ENCODE measurements at places on chromosomes 6 and 20.

DNA sequence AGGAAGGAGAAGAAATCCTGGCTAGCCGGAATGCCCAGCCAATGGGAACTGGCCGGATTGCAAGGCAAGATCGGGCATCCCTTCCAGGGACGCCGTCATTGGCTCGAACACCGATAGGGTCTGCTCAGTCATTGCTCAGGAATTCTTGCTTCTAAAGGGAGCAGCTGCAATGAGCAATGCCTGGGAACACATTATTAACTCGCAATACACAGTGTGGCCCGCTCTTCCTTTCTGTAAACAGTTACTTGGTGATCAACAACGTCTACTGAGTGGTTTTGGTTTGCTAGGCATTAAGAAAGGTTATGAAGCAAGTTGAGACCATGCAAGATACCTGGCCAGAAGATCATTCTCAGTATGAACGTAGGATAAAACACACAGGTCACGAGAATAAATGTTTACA, 165.4 kb upstream of the CITED2 start:
- no peak for DNase-seq

DNA sequence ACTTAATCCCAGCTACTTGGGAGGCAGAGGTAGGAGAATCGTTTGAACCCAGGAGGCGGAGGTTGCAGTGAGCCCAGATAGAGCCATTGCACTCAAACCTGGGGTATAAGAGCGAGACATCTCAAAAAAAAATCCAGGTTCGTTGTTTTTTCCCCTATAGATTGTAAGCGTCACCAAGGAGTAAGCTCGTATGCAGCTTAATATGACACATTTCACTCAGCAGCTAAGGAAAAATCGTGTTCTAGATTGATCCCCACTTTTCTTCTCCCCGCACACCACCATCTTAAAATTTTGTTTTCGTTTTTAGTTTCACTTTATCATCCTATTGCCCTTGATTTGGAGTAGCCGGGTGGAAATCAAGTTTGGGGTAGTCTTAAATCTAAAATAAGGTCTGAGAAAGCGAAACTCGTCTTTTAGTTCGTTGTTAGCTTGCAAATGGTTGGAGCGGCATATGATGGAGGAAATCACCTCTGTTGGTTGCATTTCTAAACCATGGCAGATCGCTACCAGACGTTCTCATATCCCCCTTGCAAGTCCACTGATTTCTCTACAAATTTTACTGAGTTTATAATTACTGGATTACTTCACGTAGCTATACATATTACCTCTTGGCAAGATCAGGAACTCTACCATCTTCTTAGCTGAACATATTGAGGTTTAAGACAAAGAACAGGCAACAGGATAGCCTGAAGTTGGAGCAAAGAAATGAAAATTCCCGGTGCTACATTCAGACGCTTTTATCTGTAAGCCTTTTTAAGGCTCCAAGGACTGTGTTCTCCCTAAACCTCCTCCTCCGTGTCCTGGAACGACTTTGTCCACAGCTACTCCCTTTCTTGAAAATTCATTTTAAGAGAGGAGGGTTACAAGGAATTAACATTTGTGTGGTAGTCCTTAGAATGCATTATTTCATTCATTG, 91.1 kb upstream of the BTN3A2 start:
- no peak for DNase-seq

DNA sequence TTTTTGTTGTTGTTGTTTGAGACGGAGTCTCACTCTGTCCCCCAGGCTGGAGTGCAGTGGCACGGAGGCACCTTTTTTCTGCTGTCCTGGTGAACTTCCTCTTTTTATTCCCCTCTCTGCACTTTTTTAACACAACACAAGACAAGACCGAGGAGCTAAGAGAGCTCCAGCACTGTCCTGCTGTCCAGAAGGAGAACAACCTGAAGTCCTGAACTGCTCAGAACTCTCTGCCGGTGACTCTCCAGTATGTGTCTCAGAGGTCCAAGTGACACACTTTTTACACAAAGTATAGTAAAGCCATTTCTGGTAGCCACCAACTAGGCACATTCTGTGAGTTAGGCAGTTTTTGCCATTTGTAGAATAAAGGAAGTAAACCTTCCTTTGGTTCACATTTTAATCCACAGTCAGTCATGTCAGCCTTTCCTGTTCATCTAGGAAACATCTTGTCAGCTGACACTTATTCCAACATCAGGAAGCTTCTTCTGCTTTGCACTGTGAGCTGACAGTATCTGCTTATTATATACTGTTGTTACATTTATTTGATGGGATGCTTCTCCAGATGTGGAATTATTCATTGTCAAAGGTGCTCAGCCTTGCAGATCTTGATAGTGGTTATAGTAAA, 28.1 kb upstream of the TXNDC5 start:
- no peak for DNase-seq

DNA sequence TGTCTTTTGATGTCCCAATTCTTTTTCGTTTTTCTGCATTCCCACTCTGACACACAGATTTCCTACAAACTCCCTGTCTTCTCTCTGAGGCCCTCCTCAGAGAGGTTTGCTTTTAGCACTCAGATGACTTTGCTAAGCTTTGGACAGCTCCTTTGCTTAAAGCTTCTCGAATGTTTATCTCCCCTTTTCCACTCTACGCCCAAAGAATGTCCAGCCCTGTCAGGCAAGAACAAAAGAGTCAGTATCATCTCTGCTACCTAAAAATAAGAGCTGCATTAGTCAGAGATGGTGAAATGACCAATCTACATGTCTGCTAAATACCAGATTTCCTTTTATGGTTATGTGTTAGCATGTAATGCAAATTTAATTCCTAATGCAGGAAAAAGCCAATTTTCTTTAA, 56.8 kb downstream of the PREP start:
- DNase-seq = no peak

DNA sequence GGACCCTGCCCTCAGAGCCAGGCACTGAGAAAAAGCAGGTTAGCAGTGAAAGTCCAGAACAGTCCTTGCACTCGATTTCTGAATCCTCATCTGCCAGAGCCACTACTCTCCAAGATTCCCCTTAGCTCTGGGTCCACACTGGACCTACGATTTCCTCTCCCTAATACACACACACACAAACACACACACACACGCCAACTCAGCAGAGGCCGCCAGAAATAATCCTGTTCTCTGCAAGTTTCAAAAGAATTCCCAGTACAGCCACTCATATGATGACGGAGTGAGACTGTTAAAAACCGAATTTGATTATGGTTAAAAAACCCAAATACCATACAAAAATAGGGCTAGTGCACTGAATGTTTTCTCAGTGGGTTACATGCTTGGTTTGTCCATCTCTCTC, 90.8 kb downstream of the GMPR start:
- DNase-seq = no peak

GRCh38 chr6:47083586-47084047, 41.5 kb upstream of the ADGRF1 start:
- peak; percentile 85 for DNase-seq

DNA sequence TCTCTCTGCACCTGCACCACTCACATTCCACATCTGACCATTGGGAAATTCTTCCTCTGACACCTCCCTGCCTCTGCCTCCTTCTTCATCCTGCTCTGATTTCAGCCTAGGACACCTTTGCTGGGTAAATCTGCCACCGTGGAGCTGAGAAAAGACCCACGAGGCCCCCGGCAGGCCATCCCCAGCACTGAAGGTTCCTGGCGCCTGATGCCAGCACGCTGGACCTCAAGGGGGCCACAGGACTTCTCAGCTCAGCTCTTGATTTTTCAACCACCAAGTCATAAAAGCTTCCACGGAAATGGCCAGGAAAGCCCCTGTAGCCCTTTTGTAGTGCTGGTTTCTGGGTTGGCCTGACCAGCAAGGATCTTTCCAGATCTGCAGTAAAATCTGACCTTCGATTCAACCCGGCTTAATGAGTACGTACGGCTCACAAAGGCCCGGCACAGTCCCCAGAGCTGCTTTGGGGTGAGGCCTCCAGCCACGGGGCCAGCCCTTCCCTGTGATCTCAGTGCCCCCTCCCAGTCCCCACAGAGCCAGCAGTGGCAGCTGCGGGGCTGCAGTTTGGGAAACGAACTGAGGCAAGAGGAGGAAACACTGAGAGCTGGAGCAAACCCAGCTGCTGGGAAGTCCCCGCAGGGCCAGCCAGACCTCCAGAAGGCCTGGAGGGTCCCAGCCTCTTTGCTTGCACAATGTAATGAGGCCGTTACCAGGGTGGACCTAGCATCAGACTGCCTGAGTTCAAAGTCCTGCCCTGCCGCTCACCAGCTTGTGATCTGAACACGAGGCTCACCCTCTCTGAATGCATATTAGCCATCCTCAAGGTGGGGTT, 157.5 kb downstream of the BMP7 start:
- no peak for DNase-seq

GRCh38 chr6:39646751-39647420, 78.3 kb downstream of the KIF6 start:
- no peak for DNase-seq

DNA sequence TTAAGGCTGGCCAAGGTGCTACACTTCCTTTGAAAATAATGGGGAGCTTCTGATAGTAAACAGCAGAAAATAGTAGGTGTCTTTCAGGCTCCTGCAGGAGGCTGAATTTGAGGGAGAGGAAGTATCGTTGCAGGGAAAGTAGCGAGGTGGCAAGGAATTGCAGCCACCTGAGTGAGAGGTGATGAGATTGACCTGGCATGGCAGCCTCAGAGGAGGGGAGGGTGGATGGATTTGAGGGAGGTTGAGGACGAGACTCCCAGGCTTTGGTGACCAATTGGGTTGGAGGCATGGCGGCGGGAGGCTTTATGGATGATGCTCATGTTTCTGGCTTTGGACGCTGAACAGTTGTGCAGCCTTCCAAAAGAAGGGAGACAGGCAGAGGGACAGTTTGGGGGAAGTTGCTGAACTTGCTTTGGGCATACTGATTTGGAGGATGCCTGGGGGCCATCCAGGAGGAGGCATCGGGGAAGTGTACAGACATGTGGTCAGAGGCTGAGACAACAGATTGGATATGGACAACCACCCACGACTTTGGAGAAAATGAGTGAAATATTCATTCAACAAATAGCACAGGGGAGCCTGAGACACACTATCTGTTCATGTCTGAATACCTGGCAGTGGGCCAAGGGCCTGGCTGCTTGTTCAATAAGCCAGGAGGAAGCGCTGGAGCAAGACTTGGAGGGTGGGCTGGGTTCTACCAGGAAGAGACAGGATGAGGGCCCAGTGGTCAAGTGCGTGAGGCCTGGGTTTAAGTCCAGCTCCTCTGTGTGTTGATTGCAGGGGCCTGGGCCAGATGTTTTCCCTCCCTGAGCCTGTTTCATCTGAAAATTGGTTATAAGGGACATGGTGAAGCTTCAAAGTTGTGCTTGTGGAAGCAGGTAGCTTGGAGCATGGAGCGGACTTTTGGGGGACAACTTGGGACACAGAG, 113.2 kb downstream of the CEBPB start:
- no peak for DNase-seq

All from NCI-H774 (cell line).